H4 (cell line): ENCODE measurements at places on chromosomes 7 and 10. TPM values are rescaled to one million over a fixed set of nuclear protein-coding genes. Genes with fewer than 3 reads are reported as not detected.

Gene GRM3
- not detected in 2 replicates for total RNA-seq

Gene TLX1
- not detected in 2 replicates for total RNA-seq

Gene CNPY1
- total RNA-seq, result 0.08 TPM in 1 of 2 replicates, not detected in the other

Gene ENKUR
- total RNA-seq, result not detected in 2 replicates

Gene LIPN
- total RNA-seq, result not detected in 2 replicates

Gene NFKB2
- total RNA-seq, result 6.1 and 6.7 TPM in 2 replicates

Gene TCTN3
- 46.9 and 57.8 TPM in 2 replicates for total RNA-seq

Gene TRIM73
- total RNA-seq, result 0.15 TPM in 1 of 2 replicates, not detected in the other

Gene HOXA5
- 3.6 and 8.0 TPM in 2 replicates for total RNA-seq

Gene MRC1
- total RNA-seq, result not detected in 2 replicates

Gene OPN1SW
- not detected in 2 replicates for total RNA-seq

Gene ST8SIA6
- total RNA-seq, result 0.14 TPM in 1 of 2 replicates, not detected in the other

Gene CDNF
- 0.10 TPM in 1 of 2 replicates, not detected in the other for total RNA-seq

Gene UROS
- 90.0 and 116 TPM in 2 replicates for total RNA-seq

Gene RNF148
- 0.14 and 0.86 TPM in 2 replicates for total RNA-seq

Gene SLC18A3
- not detected in 2 replicates for total RNA-seq

Gene SOSTDC1
- 5.7 and 6.9 TPM in 2 replicates for total RNA-seq

Gene PAPOLB
- total RNA-seq, result 0.02 TPM in 1 of 2 replicates, not detected in the other

Gene NCF1
- not detected in 2 replicates for total RNA-seq

Gene GCK
- total RNA-seq, result not detected in 2 replicates

Gene NXPH1
- 0.70 TPM in 1 of 2 replicates, not detected in the other for total RNA-seq

Gene PRF1
- total RNA-seq, result not detected in 2 replicates

Gene NOS3
- 0.29 and 0.60 TPM in 2 replicates for total RNA-seq

Gene NKX2-3
- not detected in 2 replicates for total RNA-seq

Gene VOPP1
- total RNA-seq, result 148 and 152 TPM in 2 replicates

Gene ELOVL3
- not detected in 2 replicates for total RNA-seq

Gene PLAU
- total RNA-seq, result 149 and 153 TPM in 2 replicates

Gene FAM185A
- 7.3 TPM in 2 replicates for total RNA-seq

Gene HOXA1
- total RNA-seq, result 1.2 and 3.0 TPM in 2 replicates

Gene TEX36
- not detected in 2 replicates for total RNA-seq

Gene SLC39A12
- total RNA-seq, result not detected in 2 replicates

Gene NRAP
- total RNA-seq, result 0.02 TPM in 1 of 2 replicates, not detected in the other

Gene CREB3L2
- 13.0 and 18.0 TPM in 2 replicates for total RNA-seq

Gene SRGN
- 3.9 and 5.0 TPM in 2 replicates for total RNA-seq
